ENCODE measurements at places on chromosomes 16 and 17. TPM values are rescaled to one million over a fixed set of nuclear protein-coding genes. Genes with fewer than 3 reads are reported as not detected.
A peak's percentile ranks its signal among the peaks of the same experiment; 100 is the strongest.

Gene GPRC5B
- 21.9 TPM for total RNA-seq

DNA sequence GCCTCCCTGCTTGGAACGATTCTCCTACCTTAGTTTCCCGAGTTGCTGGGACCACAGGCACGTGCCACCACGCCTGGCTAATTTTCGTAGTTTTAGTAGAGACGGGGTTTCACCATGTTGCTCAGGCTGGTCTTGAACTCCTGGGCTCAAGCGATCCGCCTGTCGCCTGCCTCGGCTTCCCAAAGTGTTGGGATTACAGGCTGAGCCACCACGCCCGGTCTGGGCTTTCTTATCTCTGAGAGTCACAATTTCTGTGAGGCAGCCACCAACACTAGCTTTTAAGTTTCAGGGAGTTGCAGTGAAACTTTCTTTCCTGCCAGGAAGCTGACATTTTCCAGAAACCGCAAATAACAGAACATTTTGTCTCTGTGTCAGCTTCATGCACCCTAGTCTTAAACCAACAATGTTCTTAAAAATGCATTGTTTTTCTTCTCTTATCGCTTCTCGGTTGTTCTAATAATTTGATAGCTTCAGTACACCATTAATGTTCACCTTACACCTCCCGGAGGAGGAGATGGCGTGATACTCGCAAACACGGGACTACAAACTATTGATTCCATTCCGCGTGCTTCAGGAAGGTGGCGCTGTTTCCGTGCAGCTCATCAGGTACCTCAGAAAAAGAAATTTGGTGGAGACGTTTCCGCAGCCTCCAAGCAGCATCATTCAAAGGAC, 7.4 kb upstream of the DHRS7B start:
- peak; percentile 88 for DNase-seq

GRCh38 chr16:30858829-30859423, 35.0 kb downstream of the BCL7C start:
- no peak for DNase-seq

Gene TK1
- 1.1 TPM for total RNA-seq

- no peak for DNase-seq
Measured at GRCh38 chr16:70349783-70350182, 3.1 kb downstream of the DDX19A start.

DNA sequence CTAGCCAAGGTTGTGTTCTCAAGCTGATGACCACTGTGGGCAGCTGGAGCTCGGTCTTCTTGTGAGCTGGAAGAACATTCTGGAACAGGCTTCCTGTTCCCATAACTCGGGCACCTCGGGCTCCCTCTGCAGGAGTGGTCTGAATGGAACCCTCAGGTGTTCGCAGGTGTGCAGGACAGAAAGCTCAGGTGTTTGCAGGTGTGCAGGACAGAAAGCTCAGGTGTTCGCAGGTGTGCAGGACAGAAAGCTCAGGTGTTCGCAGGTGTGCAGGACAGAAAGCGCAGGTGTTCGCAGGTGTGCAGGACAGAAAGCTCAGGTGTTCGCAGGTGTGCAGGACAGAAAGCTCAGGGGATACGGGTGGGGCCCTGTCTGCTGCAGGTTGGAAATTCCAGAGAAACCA, 109.0 kb upstream of the CACNG5 start:
- DNase-seq: peak; percentile 43

GRCh38 chr16:70432723-70433457, 6.0 kb downstream of the ST3GAL2 start:
- DNase-seq: no peak

Gene ADAM11
- 0.42 TPM for total RNA-seq

Gene KRT28
- not detected for total RNA-seq

DNA sequence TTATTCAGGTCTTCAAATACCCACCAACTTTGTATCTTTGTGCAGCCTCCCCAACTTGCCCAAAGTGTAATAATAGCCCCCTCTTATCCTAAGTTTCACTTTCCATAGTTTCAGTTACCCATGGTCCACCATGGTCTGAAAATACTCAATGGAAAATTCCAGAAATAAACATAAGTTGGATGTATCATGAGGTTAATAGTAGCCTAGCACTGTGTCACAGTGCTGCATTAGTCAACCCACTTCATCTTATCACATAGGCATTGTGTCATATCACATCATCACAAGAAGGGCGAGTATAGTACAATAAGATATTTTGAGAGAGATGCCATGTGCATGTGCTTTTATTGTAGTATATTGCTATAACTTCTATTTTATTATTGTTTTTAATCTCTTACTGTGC, 21.9 kb downstream of the OMG start:
- DNase-seq: no peak

GRCh38 chr16:55257966-55258613, 65.9 kb upstream of the IRX6 start:
- DNase-seq: peak; percentile 88

GRCh38 chr17:61325382-61326073, 74.1 kb upstream of the TBX2 start:
- DNase-seq: no peak

Gene NUTF2
- 81.7 TPM for total RNA-seq

GRCh38 chr17:73833775-73834488, 189.7 kb upstream of the SDK2 start:
- DNase-seq: no peak

Gene ARL4D
- total RNA-seq: 24.3 TPM

Gene ZNF668
- 12.1 TPM for total RNA-seq

Gene AATK
- 4.6 TPM for total RNA-seq

Gene MT1G
- total RNA-seq: 14.0 TPM

DNA sequence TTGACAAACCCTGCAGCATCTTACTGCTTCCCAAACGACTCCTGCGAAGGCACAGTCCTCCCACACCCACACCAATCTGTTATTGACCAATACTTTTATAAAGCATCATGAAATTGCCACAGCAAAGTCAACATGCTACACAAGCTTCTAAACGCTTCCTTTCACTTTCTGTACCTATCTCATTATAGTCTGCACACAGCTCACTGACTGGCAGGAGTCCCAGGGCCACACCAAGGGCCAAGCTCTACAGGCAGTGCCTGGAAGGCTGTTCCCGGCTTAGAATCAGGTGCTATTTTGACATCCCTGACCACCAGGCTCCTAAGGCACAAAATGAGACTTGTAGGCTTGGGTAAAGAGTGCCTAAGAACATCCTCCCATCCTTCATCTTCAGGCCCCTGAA, 39.5 kb downstream of the USP7 start:
- no peak for DNase-seq

- no peak for DNase-seq
Measured at GRCh38 chr17:76683921-76684745, 26.6 kb downstream of the MXRA7 start.

GRCh38 chr16:66859397-66860068, 15.3 kb downstream of the CA7 start:
- peak; percentile 24 for DNase-seq

GRCh38 chr16:74747-75334, 2.4 kb upstream of the RHBDF1 start:
- DNase-seq: no peak

DNA sequence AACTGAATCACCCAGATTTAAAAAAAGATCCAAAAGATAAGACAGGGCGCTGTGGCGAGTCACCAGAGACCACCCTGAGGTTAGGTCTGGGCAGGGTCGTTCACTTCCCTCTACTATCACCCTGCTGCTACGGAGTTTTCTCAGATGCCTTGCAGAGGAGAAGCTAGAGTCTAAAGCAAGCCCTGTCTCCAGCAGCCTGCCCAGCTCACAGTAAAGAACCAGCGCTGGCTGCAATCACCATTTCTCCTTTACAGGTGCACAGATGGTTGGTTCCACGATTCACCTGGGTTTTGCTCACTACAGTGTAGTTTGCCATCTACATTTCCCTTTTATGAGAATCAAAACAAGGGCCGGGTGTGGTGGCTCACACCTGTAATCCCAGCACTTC, 71.3 kb downstream of the SRCIN1 start:
- DNase-seq: no peak

GRCh38 chr17:4945176-4945943, 3.0 kb downstream of the PFN1 start:
- peak; percentile 95 for DNase-seq

DNA sequence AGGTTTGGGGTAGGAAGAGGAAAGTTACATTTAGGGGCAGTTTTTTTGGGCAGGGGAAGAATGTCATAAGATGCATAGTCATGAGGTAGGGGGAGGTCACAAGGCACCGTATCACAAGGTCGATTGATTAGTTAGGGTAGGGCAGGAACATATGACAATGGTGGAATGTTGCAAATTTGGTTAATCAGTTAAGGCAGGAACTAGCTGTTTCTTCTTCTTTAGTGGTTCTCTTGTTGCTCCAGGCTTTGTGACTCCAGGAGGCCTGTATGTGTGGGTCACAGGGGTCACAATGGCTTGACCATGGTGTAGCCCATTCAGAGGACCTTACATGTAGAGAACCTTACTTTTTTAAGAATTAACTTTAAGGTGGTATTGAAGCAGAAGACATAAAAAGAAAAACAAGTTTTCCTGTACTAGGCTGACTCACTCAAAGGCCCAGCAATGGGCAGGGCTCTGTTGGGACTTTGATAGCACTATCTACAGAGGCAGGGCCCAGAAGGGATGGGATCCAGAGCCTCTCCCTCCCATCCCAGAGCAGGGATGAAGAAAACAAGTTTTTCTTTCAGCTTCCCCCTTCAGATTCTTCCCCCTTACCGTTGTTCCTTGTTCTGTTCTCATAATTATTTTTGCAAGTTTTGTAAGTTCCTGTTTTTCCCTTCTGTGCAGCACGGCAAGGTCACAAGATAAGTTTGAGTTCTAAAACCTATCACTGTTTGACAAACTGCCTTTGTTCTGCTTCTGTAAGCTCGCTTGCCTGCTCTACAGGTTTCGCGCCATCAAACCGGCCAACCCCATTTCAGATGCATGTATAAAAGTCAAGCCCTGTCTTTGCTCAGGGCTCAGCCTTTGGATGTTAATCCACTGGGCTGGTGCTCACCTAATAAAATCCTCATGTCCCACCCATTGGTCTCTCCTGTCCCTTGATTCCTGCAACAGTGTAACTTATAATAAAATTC, 45.8 kb upstream of the ATF7IP2 start:
- peak; percentile 14 for DNase-seq

DNA sequence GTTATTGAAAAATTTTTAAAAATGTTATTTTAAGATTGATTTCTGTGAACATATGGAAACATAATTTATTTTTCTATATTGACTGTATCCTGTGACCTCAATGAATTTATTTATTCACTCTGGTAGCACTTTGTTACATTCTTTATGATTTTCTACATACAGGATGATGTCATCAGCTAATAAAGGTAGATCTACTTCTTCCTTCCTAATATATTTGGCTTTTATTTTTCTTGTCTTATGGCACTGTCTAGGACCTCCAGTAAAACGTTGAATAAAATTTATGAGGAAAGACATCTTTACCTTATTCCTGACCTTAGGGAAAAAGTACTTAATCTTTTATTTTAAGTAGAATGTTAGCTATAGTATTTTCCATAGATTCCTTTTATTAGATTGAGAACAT, 78.8 kb upstream of the MAF start:
- no peak for DNase-seq
